ENCODE measurements at places on chromosomes 13 and 19.

DNA sequence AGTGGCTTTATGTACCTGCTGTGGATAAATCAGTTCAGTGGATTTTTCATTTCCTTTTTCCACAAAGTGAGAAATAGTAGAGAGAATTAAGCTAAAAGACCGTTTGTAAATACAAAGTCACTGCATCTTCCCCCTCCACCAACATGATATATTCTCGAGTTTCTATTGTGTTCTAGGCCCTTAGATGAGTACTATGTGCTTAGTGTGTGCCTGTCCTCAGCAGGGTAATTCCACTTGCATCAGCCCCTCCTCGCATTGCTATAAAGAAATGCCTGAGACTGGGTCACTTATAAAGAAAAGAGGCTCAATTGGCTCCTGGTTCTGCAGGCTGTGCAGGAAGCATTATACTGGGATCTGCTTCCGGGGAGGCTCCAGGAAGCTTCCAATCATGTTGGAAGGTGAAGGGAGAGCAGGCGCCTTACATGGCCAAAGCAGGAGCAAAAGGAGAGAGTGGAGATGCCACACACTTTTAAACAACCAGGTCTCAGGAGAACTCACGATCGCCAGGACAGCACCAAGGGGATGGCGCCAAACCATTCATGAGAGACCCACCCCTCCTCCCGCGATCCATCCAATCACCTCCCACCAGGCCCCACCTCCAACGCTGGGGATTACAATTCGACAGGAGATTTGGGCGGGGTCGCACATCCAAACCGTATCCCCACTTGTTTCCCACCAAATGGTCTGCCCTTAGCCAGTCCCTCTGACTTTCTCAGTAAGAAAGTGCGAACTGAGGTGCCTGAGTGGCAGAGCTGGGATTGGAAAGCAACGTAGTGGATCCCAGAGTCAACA, 102.3 kb upstream of the ABCC4 start:
- DNase-seq: no peak

- DNase-seq: no peak
These were observed 18.9 kb upstream of the ENOX1 start for GRCh38 chr13:43805681-43806128.

GRCh38 chr13:79660361-79660760, 179.4 kb downstream of the NDFIP2 start:
- no peak for DNase-seq

DNA sequence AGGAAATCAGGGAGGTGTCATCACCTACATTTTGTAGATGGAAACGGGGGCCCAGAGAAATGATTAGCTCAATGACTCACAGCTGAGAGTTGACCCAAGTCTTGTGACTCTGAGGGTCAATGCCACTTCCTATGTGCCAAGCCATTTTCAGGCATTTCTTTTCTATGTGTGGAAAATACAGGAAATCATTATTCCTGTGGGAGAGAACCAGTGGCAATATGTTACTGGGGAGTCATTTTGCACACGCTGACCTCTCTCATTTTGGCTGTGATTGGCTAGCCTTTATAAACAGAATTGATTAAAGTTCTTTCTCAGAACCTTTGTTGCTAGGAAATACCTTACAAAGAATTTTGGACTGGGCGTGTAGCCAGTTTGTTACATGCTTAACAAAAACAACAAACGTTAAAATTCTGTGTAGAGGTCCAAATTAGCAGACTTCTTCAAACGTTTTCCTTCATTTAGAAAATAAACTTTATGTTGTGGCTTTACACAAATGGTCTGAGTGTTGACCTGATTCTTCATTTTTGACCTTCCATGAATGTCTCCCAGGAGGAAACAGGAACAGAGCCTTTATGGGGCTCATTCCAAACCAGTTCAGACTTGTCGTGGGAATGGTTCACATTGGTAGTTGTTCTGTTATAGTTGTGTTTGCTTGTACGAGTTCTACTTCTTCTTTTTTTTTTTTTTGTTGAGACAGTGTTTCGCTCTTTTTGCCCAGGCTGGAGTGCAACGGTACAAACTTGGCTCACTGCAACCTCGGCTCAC, 11.4 kb downstream of the PCCA start:
- no peak for DNase-seq

- no peak for DNase-seq
These were observed 904.8 kb upstream of the PCDH20 start for GRCh38 chr13:62320129-62321108.

DNA sequence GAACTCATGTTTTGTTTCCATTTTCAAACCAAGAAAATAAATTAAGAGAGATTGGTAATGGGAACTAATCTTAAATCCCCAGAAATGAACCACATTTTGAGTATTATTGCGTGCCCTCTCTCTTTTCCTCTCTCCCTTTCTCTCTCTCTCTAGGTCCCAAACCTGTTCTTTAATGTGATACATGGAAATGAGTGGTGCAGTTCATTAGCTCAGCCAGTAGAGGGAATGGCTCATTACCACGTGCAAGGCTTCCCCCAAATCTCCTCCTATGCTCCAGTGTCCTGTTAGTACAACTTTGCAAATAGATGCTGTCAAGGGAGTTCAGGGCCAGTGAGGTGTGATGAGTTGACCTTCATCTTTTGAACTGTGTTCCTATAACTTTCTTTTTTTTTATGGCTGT, 178.4 kb downstream of the FGF9 start:
- DNase-seq: no peak

GRCh38 chr19:11113140-11113708, 24.0 kb downstream of the LDLR start:
- no peak for DNase-seq

GRCh38 chr19:17607936-17608335, 52.5 kb downstream of the COLGALT1 start:
- no peak for DNase-seq

GRCh38 chr13:113761136-113761535, 2.1 kb downstream of the TMEM255B start:
- DNase-seq: no peak

DNA sequence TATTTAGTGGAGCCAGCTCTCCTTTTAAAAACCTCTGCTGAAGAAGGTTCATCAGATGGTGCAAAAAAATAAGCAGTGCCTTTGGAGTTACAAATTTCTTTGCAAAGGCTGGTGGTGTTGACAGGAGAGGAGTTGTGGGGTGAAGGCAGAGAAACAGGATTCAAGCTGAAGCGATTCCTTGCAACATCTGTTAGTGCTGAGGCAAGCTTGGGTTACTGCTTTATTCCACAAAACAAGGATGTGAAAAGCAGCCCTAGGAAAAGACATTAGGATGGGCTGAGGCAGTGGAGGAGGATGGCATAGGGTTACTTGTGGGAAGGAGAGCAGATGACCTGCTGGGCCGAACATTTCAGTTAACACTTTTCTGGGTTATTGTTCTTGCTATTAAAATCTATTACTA, 390.7 kb downstream of the DLEU7 start:
- DNase-seq: no peak
